ENCODE measurements at places on chromosomes 12 and 14.

DNA sequence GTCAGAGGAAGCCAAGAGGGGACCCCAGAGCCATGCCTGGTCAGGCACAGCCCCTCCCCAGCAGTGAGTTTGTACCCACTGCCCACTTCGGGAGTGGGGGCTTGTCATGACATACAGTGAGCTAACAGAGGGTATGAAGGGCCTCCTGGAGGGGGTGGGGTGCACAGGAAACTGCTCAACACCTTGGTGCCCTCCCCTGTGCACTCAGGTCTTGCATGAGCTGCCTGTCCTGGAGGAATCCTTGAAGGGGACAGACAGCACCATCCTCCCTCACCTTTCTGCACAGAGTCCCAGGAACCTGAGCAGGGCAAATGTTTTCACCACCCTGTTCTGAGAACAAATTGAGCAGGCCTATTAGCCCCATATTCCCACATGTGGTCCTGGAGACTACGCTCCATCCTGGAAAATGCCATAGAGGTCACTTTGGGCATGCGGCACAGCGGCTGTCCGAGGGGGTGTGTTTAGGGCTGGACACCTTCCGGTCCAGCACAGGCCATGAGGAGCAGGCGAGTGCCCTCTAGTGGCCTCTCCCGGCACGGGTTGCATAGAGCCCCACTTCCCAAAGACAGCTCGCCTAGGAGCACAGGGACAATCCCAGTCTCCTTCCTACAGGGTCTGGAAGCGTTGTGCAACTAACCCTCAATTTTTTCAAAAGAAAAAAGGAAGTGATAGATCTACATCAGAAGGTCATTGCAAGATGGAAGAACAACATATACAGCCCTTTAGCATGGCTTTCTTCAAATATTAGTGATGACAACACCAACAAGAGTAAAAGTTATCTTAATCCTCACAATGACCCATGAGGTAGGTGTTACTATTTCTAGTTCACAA, 31.9 kb upstream of the ZFP36L1 start:
- DNase-seq: peak; percentile 61

- peak; percentile 26 for DNase-seq
These were observed 2.3 kb upstream of the NOP2 start for GRCh38 chr12:6570264-6570887.

DNA sequence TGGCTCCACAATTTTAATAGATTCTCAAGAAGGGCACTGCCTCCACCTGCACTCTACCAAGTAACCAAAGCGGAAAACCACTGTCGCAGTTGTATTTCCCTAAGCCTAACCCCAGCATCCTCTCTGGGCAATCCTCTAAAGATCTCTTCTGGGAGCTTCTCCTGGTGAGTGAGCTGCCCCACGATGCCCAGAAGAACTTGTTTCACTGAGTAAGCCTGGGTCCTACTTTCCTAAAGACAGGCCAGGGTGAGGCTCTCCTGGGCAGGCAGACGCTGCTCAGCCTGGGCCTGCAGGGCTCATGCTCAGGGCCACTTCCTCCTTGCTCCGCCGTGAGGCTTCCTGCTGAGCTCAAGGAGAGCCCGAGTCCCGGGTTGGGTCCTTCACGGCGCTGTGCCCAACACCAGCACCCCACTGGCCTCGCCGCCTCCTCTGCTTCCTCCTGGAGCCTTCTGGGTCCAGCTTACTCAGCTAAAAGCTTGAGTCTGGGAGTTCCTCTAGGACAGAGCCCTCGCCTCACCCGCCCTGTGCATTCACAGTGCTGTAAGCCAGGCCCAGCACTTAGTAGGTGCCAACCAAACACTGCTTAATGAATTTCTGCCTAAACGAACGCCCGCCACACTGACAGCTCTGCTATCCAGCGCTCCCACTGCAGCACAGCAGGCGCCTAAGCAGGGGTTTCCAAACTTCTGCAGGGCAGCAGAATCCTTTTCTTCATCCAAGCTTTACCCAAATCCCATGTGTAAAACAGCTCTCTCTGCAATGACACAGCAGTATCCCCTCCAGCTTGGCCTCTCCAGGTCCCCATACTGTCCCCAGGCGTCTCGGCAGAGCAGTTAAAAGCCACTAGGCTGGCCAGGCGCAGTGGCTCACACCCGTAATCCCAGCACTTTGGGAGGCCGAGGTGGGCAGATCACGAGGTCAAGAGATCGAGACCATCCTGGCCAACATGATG, 5.7 kb downstream of the RAB35 start:
- peak; percentile 96 for DNase-seq

DNA sequence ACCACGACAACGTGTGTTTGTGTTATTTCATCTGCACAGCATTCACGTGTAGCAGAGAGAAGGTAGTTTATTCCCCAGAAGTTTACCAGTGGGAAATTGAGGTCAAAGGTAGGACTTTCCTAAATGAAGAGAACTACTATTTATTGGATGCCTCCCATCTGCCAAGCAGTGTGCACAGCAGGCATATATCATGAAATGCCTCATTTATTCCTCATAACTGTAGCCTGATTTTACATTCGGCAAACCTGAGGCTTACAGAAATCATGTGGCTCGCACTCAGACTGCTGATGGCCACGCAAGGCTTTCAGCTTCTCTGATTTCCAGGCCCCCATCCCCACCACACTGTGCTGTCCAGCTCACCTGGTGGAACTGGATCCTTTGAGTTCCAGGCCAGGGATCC, 33.5 kb downstream of the NTF3 start:
- no peak for DNase-seq

- DNase-seq: no peak
These were observed 110.9 kb upstream of the DNM1L start for GRCh38 chr12:32568228-32568627.

GRCh38 chr14:54597795-54598443, 31.0 kb downstream of the SAMD4A start:
- peak; percentile 21 for DNase-seq

DNA sequence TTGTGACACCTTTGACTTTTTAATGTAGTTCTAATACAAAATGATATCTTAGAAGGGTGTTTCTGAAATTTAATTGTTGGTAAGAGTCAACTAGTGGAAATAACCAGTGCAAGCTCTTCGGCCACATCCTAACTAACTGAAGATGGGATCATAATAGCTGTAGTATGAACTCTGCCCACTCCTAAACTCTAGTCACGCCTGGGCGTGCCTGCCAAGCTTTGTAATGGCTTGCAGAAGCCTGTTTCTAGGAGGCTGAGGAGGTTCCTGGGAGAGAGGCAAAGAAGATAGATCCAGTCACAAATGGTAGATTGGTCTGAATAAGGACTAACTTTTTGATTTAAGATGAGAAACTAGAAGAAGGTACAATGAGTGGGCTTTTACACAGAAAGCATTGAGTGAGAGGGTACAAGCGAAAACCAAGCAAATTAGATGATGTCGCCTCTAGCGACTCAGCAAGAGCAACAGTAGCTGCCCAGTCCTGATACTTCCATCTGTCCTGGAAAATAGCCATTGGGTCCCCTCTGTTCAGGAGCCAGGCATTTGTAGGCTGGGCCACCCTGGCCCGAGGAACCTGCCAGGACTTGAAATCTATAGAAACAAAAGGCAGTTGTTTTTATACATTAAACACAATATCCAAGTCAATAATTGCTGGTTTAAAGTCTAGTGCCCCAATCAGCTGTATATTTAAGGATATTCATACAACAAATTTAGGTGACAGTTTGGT, 148.8 kb downstream of the SLC38A4 start:
- DNase-seq: no peak

DNA sequence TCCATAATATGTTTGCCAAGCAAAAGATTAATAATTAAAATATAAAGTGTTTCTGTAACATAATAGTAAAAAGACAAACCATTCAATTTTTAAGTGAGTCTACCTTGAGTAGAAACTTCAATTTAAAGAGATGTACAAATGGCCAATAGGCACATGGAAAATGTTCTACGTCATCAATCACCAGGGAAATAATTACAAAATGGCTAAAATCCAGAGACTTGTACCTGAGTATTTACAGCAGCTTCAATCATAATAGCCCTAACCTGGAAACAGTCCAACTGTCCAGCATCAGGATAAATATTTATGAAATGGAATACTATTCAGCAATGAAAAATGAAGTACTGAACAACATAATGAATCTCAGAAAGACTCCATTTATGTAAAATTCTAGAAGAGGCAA, 95.5 kb upstream of the FAR2 start:
- DNase-seq: no peak

DNA sequence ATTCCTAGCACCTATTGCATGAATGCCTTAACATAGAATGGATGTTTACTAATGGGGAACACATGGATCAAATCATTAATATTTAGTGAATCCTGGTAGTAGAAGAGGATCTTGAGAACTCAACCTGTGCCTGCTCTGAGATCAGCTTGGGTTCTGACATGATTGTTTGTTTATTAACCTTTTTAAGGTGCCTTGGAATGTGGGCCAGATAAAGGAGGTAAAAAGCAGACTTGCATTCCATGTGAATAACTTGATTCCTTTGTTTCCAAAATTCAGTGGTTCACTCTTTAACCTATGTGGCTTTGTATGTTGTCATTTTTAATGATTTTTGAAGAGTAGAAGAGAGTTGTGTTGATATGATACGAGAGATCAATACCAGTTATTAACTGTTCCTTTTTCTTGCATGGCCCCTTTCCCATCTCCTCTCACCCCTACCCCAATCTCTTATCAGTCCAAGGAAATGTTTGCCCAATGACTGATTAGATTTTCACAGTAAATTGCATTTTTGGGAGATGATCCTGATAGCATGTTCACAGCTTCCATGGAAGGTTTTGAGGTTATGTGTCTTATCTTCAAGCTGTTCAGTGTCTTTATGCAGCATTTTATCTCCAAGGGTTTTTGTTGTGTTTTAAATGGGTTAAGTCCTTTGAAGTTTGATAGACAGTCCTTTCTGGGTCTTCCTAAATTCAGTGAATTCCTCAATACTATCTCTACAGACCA, 193.7 kb upstream of the FRMD6 start:
- DNase-seq: no peak

DNA sequence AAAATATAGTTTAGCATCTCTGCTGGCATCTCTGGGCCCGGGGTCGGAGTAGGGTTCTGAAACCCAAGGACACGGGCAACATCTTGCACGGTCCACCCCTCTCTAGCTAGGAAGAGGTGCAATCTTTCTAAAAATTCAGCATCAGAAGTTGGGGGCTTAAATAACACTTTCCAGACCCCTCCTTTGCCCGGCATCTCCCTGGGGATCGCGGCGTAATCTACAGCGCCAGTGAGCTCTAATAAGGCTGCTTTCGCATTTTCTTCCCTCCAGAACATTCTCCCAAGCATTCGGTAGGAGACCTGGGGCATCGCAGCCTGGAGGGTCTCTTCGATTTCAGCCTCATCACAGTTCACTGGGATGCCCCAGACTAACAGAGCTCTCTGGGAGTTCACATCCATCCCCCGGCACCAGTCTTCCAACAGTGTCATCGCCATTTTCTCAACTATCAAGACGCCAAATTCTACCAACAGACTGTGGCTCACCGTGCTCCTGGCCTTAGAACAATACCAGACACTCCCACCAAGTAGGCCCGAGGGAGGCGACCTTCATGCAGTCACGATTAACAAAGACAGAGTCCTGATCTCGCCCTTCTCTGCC, 880 bp downstream of the PNMA1 start:
- no peak for DNase-seq

DNA sequence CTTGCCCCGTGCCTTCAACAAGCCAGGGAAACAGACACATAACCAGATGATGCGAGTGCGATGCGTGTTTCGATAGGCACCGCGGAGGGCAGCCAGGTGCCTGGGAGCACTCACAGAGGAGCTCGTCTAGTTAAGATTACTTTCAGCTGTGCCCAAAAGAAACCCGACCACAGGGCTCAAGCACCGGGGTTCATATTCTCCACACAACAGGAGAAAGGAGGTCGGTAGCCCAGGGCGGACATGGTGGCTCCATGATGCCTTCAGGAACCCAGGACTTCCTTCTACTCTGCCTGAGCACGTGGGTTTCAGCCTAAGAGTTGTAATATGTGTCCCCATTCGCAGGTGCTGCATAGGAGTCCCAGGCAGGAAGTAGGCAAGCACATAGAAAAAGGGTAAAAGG, 53.7 kb upstream of the DDX11 start:
- no peak for DNase-seq

DNA sequence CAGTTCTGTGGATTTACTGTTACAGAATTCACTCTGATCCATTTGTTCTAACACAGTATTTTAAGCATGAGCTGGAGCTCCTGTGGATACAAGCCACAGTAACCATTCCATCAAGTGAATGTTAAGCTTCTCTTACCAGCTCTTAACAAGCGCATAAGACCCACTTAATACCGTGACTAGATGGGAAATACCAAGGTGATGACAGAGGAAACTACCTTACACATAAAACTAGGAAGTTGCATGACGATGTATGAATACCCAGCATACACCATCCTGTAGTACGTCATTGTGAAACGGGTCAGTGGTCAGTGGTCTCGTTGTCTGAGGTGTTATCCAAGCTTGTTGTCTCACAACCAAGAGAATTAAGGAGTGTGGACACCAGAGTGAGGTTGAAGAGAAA, 2.0 kb upstream of the GALC start:
- DNase-seq: peak; percentile 15

DNA sequence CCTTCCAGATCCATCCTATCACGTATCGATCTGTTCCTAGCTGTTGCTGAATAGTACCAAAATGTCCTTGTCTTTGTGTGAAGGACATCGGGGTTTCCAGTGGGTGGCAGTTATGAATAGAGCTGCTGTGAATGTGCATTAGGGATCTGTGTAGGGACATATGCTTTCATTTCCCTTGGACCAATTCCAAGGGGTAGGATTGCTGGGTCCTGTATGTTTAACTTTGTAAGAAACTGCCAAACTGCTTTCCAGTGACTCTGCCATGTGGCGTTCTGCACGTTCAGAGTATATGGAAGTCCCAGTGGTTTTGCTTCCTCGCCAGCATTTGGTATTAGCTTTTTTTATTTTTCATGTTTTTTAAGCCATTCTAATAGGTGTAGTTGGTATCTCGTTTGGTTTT, 28.6 kb downstream of the PACS2 start:
- DNase-seq: no peak

GRCh38 chr14:47422191-47422590, 253.2 kb downstream of the MDGA2 start:
- DNase-seq: no peak

- no peak for DNase-seq
These were observed 12.6 kb upstream of the DDX47 start for GRCh38 chr12:12800406-12801180.

DNA sequence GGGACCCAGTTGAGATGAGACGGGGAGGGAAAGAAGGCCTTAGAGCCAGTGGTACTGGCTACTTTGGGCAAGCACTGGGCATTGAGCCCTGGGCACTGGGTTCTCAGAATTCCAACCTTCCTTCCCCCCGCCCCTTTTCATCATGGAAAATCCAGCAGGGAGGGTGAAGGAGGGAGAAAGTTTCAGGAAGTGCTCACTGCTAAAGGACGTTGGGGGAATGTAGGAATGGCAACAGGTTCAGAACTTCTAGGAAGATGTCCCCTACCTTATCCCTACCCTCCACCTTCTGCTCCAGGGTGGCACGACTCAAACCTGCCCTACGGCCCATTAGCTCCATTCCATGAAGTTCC, 4.2 kb upstream of the TNS2 start:
- no peak for DNase-seq

GRCh38 chr14:85358136-85358785, 171.7 kb upstream of the FLRT2 start:
- no peak for DNase-seq

DNA sequence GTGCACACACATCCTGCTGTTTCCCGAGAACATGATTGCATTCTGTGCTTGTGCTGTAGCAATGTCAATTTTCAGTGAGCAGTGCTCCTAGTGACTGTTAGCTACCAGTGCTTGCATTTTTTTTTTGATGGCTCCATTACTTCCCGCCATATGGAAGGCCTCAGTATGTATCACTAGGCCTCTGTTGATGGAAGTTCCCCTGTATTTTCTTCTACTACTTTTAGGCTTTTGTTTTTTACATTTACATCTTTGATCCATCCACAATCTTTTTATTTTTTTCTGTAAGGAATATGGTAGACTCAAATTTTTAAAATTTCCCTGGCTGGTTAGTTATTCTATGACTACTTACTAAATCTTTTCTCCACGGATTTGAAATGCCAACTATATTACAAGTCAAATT, 49.1 kb downstream of the ZNF664 start:
- no peak for DNase-seq

Measured in inflammatory macrophage (primary cell).